Activated naive CD4-positive, alpha-beta T cell treated with Interleukin-2 at 50 U/mL for 16 hours (primary cell): ENCODE measurements at places on chromosomes 11 and 22.

- DNase-seq = no peak
Measured at GRCh38 chr11:122685041-122685440, 29.5 kb downstream of the UBASH3B start.

DNA sequence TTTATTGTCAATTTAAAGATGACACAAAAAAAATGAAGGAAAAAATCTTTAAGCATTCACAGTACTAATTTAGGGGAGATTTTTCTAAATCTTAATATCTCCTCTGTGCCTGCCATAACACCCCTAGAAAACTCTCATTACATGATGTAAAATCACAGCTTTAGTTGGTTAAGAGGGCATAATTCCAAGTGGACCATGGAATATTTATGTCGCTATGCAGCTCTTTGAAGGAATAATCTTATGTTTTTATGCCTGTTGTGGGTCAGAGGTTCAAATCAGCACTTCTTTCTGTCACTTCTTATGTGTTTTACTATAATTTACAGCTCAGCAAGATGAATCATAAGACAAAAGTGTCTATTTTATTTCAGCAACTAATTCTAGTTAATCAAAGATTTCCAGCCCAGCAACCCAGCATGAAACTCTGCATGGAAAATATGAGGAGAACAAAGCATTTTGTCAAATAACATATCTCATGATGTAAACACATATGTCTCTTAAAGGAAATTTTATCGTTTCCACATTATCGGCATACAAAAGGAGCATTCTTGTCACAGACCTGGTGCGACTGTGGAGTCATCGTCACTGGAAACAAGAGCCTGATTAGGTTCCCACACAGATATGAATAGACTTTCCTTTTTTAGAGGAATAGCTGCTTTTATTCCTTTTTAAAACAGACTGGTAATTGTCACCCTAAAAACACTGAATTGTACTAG is 274.8 kb downstream of the SOX6 start:
- DNase-seq = no peak

DNA sequence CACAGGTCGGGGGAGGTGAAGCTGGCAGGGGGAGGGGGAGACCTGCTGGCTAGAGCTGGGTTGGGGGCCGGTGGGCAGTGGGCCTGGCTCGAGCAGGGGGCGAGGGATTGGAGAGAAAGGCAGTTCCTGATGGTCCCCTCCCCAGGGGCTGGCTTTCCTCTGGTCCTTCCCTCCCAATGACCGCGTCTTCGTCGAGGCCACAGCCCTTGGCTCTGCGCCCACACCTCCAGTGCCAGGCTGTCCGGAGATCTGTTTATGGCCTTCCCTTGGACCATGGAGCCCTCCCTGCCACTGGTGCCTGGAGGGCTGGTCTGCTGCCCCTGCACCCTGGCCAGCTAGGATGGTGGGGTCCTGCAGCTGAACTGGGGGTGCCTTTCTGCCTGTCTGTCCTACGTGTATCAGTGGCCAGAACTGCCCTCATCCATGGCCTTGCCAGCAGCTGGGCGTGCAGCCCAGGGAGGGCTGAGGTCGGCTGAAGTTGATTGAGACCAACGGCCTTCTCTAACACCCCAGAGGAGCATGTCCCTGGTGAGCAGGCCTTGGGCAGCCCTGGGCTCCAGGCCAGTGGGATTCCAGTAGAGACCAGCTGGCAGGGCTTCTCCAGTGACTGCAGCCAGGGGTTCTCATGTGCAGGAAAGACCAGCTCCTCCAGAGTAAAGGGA is 12.3 kb downstream of the TANGO2 start:
- DNase-seq = no peak

GRCh38 chr11:118186346-118187107 is 10.1 kb upstream of the SCN2B start:
- DNase-seq = no peak

GRCh38 chr11:27281740-27282590 is 81.0 kb downstream of the CCDC34 start:
- no peak for DNase-seq
